ENCODE measurements at places on chromosomes 5 and 9. TPM values are rescaled to one million over a fixed set of nuclear protein-coding genes. Genes with fewer than 3 reads are reported as not detected.

DNA sequence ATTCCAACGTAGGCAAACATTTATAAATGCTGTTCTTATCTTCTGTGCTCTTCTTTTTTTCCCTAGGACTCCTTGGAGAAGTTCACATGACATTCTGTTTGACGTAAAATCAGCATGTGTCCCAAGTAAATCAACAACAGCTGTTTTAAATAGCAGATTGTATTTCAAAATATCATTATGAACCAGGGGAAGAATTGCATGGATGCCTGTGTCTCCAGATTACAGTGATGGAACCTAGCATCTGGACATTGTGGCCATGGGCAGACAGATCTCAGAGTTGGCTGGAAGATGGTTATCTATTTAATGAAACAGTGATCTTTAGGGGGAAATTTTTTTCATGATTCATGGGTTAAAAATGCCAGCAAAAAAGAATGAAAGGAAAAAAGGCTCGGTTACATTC lies 222.0 kb downstream of the MAN2A1 start:
- no peak overlapping the region for H3K27ac ChIP-seq
- H3K4me3 ChIP-seq, result no peak overlapping the region
- H3K36me3 ChIP-seq, result no peaks in the 10 kb centered on the region
- no peak for DNase-seq

GRCh38 chr5:16559702-16560101 lies 57.1 kb downstream of the RETREG1 start:
- H3K36me3 ChIP-seq, result no peaks in the 10 kb centered on the region
- H3K4me3 ChIP-seq, result no peak overlapping the region
- DNase-seq, result no peak
- no peak overlapping the region for H3K27ac ChIP-seq
- H3K27me3 ChIP-seq, result no peaks in the 10 kb centered on the region

DNA sequence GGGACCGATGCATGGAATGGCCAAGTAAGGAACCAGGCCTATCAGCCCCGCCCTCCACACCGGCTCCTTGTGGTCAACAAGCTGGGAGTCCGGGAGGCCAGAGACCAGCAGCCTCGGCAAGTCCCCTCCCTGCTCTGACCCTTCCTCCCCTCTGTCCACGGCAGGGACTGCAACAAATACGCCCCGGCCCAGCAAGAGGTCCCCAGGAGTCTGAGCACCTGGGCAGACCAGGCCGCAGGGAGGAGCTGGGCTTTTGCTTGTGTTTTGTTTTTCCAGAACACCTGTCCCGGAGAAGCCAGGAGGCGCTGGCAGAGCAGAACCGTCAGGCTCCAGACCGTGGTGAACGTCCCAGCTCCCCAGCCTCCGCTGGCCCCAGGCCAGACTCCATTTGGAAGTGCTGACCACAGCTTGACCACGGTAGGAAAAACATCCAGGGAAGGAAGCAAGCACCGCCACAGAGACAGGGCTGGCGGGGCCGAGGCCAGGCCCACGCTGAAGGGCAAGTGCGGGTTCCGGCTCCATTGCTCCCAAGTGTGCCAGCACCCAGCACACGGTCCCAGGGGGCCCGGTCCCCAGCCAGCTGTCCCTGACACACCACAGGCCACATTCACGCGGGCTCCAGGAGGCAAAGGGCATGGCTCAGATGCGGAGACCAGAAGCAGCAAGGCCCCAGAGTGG lies 56.7 kb downstream of the VAV2 start:
- H3K4me1 ChIP-seq, result no peaks in the 10 kb centered on the region
- H3K27me3 ChIP-seq, result no peaks in the 10 kb centered on the region
- no peaks in the 10 kb centered on the region for H3K36me3 ChIP-seq
- H3K27ac ChIP-seq, result no peak overlapping the region
- no peak overlapping the region for H3K4me3 ChIP-seq

DNA sequence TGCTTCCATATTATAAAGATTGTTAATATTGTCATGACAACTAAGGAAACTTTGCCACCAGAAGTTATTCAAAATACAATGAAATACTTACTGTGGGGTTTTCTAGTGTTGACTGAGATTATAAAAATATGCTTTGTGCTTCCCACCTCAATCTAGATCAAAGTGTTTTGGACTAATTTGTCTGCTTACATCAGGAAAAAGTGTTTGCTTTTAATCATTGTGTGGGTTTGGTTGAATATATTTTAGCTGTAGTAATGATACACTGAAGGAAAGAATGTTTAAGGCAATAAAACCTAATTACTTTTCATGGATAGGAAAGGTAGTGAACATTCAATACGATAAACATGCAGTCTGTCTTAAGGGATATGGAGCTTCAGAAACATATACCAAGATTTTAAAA lies 29.8 kb upstream of the MAN2A1 start:
- no peak overlapping the region for H3K27ac ChIP-seq
- H3K4me3 ChIP-seq, result no peak overlapping the region
- H3K4me1 ChIP-seq, result peaks cover 8% of the 10 kb centered on the region
- H3K36me3 ChIP-seq, result no peaks in the 10 kb centered on the region
- H3K27me3 ChIP-seq, result no peaks in the 10 kb centered on the region

- H3K4me3 ChIP-seq, result no peak overlapping the region
- no peaks in the 10 kb centered on the region for H3K36me3 ChIP-seq
- H3K27ac ChIP-seq, result peak overlapping the region; percentile 38
- no peak for DNase-seq
These were observed 545.2 kb downstream of the CSNK1G3 start for GRCh38 chr5:124056991-124057723.

GRCh38 chr5:198516-199196 lies 7.4 kb downstream of the LRRC14B start:
- no peak overlapping the region for H3K4me3 ChIP-seq
- H3K27me3 ChIP-seq, result no peaks in the 10 kb centered on the region
- no peak for DNase-seq

CD14 gene
- 15.9 TPM for total RNA-seq

CDKN2A gene
- 3.8 TPM for total RNA-seq

AJM1 gene
- total RNA-seq, result 31.5 TPM

Measured in natural killer cell (primary cell).